ENCODE measurements at places on chromosomes 16 and 17. TPM values are rescaled to one million over a fixed set of nuclear protein-coding genes. Genes with fewer than 3 reads are reported as not detected.

- DNase-seq: no peak
Observed at GRCh38 chr17:78337244-78338109, 22.4 kb downstream of the SOCS3 start.

DNA sequence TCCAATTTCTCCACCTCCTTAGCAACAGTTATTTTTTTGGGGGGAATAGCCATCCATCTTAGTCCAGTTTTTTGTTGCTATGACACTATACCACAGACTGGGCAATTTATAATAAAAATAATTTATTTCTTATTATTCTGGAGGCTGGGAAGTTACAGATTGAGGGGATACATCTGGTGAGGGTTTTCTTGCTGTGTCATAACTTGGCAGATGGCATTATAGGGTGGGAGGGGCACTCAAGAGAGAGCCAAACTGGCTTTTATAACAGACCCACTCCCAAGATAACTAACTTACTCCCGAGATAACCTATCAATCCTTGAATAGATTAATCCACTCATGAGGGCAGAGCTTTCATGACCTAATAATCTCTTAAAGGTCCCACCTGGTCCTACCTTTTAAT lies 84.2 kb downstream of the ABCA8 start:
- no peak for DNase-seq

DNA sequence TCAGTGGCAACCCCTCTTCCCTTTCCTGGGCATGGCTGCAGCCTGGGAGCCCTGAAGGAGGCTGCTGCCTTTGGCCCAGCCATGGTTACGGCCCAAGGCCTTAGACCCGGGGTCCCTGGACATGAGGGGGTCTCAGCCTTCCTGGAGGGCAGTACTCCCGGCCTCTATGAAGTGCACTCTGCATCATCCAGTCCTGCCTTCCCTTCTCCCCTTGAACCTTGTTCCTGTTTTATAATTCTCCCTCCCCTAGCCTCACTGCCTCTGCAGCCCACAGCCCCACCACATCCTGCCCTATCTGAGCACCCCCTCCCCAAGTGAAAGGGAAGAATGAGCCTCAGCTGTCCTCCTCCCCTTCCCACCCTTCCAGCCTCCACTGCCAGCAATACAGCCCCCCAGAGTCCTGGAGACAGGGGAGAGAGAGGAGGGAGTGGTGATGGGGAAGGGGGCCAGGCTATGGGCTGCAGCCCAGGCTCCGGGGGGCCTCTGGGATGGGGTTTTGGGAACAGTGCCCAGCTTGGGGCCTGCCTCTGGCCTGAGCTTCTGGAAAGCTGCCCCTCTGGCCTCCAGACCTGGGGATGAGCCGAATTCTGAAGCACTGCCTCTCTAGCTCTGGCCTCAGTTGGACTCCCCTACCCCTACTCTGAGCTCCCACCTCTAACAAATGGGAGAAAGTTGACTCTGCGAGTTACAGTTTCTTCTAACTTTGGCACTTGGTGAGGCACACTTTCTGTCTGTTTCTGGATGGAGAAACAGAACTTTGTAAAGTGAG lies 7.6 kb downstream of the CCR7 start:
- no peak for DNase-seq

MYL4 gene
- total RNA-seq: 0.81 TPM

GRCh38 chr16:3854750-3855541 lies 25.6 kb downstream of the CREBBP start:
- no peak for DNase-seq

GRCh38 chr17:7560172-7561027 lies 1.3 kb upstream of the SENP3 start:
- DNase-seq: no peak

GRCh38 chr17:17114592-17115225 lies 72.5 kb downstream of the MPRIP start:
- DNase-seq: no peak

DNA sequence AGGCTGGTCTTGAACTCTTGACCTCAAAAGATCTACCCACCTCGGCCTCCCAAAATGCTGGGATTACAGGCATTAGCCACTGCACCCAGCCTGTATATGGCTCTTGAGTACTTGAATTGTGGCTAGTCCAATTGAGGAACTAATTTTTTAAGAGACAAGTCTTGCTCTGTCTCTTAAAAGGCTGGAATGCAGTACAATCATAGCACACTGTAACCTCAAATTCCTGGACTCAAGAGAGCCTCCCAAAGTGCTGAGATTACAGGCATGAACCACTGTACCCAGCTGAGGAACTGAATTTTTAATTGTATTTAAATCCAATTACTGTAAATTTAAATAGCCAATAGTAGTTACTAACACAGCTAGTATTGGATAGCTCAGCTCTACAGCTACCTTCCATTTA lies 50.6 kb downstream of the MED13 start:
- DNase-seq: no peak

DNA sequence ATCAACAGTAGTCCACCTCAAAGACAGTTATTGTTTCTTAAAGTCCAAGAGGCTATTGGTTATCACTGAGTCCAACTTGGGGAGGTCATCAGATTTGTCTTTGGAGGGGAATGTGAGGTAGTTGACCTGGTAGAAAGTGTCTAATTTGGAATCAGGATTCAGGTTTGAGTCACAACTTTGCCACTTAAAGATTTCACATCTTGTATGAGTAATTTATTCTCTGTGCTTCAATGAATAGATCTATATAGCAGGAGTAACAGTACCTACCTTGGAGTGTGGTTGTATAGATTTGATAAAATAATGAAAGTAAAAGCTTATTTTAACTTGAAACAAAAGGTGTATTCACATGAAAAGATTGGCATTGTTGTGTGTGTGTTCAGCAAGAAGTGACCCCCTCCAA lies 119.3 kb upstream of the TBX2 start:
- DNase-seq: no peak

- no peak for DNase-seq
Observed at GRCh38 chr17:56167491-56167890, 14.2 kb downstream of the ANKFN1 start.

DNA sequence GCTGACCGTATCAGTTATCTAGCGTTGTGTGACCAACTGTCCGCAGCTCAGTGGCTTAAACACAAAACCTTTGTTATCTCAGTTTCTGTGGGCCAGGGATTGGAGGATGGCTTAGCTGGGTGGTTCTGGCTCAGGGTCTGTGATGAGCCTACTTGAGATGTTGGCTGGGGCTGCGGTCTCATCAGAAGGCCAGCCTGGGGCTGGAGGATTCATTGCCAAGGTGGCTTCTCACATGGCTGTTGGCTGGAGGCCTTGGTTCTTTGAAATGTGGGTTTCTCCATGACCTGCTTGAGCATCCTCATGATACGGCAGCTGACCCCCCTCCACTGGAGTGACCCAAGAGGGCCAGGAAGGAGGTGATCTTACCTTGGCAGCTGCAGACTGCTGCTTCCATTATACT lies 16.7 kb downstream of the GSE1 start:
- no peak for DNase-seq
